ENCODE measurements at places on chromosomes 5 and 9.

DNA sequence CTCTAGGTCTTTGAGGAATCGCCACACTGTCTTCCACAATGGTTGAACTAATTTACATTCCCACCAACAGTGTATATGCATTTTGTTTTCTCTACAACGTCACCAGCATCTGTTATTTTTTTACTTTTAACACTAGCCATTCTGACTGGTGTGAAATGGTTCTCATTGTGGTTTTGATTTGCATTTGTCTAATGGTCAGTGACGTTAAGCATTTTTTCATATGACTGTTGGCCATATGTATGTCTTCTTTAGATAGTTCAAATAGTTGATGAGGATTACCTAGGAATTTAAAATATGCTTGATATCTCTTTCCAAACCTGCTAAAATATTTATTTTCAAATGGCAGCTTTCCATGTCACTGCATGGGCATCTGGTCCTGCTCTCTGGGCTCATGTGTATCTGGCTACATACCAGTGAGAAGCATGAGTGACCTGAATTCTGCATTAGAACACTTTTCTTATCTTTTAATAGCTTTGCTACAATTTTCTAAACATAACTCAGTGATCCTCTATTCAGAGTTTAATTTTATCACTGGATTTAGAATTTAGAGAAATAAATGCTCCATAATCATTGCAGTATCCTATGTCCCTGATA, 95.8 kb upstream of the ADAMTS16 start:
- no peak for DNase-seq

DNA sequence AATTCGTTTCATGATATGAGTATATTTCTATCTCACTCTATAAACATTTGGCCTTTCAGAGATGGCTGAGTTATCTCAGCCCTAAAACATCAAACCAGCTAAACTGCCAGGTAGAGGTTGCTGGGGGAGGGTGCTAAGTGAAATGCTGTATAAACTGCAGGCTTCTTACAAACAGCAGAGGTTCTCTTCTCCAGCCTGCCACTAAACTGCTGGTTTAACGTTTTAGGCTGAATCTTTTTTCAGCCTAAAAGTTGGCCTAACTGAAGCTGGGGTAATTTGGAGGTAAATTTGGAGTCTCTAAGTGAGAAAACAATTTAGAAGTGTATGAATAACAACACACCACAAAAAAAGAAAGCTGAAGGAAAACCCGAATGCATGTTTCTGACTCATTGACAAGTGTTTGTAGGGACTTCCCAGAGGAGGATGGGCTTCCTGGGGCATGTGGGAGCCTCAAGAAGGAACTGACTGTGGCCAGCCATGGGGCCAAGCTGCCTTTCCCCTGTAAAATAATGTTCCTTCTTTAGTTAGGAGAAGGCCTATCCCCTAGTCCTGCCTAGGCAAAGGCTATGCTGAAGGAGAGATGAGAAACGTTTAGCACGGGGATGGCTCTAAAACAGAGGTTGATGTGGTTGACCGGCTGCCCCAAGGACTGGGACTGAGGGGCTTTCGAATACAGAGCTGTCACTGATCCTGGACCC, 44.3 kb downstream of the SLC28A3 start:
- DNase-seq = peak; percentile 4

GRCh38 chr9:96858018-96858573, 3.8 kb upstream of the ZNF782 start:
- no peak for DNase-seq

- no peak for DNase-seq
Observed at GRCh38 chr5:115297031-115297430, 577 bp upstream of the CCDC112 start.

DNA sequence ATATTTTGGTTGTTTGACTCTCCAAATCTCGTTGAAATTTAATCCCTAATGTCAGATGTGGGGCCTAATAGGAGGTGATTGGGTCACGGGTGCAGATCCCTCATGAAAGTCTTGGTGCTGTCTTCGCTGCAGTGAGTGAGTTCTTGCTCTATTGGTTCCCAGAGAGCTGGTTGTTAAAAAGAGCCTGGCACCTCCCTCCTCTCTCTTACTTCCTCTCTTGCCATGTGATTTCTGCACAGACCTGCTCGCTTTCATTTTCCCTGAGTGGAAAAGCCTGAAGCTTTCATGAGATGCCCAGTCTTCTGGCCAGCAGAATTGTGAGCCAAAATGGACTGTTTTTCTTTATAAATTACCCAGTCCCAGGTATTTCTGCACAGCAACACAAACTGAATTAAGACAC, 221.6 kb downstream of the MAT2B start:
- no peak for DNase-seq

- no peak for DNase-seq
Observed at GRCh38 chr5:53962306-53962705, 348.1 kb downstream of the ARL15 start.

- DNase-seq = no peak
Observed at GRCh38 chr9:89078860-89079259, 87.6 kb downstream of the S1PR3 start.

DNA sequence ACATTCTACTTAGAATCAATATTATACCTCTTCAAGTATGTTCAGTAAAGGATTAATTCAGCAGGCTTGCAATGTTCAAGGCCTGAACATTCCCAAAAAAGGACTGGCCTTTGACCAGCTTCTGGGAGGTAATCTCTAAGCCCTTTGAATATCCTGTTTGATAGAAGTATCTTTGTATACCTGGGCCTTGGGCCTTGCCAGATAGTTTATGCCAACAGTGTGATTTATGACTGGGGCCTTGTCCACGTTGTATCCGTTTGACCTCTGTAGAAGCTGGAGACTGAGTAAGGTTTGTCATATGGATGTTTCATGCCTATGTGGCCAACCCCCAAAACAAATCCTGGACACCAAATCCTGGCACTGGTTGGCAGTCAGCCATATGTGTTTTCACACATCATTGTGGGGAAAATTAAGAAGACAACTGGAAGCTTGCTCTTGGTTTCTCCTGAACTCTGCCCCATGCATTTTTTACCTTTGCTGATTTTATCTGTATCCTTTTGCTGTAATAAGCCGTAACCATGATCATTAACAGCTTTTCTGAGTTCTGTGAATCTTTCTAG, 92.1 kb downstream of the RMI1 start:
- DNase-seq = no peak

DNA sequence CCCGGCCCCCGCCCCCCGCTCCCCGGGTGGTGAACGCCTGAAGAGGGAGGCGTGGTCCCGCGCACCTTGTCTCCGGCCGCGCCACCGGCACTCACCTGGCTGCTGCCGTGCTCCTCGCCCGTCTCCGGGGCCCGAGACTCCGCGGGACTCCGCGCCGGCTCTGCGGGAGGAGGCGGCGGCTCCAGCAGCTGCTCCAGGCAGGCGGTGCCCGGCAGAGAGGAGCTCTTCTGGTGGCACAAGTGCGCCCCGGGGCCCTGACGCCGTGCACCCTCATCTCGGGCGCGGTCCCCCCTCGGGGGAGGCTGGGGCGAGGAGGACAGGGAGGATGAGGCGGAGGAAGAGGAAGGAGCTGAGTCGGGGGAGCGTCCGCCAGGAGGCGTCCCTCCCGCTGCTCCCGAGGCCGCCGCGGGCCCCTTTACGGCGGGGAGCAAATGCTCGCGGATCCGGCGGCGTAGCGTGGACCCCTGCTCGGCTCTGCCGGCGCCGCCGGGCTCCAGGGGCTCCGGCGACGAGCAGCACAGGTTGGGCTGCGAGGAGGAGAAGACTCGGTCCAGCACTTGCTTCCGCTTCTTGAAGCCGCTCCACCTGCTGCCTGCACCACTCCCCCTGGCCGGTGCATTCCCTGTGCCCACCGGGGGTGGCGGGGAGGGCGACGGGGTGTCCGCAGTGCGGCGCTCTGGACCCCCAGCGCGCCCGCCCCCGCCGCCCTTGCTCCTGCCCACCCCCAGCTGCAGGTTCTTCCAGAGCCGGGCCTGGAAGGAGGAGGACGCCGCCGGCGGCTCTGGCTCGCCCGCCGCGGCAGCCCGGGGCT, 928 bp downstream of the MCTP1 start:
- DNase-seq = no peak

DNA sequence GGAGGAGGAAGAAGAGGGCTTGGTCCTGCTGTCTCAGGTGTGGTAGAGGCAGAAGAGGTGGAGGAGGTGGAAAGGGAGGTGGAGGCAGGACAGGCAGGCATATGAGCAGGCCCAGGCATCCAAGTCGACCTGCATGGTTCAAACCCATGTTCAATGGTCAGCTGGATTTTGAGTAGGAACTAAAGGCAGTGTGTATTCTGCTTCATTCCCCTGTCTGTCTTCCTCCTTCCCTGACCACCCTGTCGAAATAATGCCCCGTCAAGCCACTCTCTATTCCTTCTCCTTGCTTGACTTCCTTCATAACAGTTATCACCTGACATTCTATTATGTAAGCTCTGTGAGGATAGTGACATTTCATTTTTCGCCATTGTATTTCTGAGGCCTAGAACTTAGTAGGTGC, 34.8 kb downstream of the ATP6V0E1 start:
- DNase-seq = no peak

Measured in activated CD4-positive, alpha-beta T cell treated with anti-CD3 and anti-CD28 coated beads, Interleukin-2, amount 50 U/mL, for 24 hours (primary cell).